Cerebellar nuclear complex (tissue), 1 donor: ENCODE measurements at places on chromosomes 6 and 20.

- DNase-seq: no peak
Observed at GRCh38 chr6:1310628-1311399, 1.1 kb upstream of the FOXQ1 start.

DNA sequence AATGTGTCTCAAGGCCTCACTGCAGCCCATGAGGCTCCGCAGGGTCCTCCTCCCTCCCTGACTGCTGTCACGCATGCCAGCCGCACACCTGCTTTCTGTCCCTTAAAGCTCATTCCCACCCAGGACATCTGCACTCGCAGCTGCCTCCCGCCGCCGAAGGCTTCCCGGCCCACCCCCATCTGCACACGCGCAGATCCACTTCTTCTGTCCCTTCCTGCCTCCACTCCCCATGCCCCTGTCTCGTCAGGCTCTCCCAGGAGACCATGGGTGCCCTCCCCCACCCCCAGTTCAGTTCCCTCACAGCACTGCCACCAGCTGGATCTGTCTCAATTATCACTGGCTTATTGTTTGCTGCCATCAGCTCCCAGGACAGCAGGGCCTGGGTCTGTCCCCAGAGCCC lies 63.0 kb downstream of the RIPOR3 start:
- DNase-seq: no peak

- no peak for DNase-seq
Observed at GRCh38 chr6:19070520-19070919, 683.4 kb downstream of the RNF144B start.

DNA sequence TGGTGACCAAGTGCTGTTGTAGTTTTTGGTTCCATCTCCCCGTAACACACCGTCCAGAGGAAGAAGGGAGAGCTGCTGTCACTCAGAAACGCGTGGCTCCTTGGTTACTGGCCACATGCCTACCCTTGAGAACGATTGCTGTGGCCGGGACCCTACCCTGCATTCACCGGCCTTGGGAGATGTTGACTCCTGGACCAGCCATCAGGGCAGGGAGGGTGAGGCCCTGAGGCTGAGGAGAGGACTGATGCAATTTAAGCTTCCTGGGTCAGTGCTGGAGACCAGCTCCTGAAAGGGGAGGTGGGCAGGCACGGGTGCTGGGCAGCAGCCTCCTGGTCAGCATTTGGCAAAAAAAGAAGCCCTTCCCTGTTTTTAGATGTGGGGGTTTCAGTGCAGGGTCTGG lies 31.5 kb downstream of the ERMARD start:
- DNase-seq: no peak

DNA sequence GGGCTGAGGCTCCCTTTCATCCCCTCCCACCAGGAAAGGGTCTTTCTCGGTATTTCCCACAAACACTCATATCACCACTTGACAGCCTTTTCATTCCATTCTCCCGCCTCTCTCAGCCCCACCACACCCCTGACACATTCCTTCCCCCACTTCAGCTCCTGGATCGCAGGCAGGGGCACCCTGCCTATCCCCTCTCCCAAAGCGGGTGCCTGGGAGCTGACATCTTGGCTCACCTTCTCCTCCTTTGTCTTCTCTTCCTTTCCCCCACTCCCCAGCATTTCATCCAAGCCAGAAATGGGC lies 10.2 kb upstream of the VEGFA start:
- DNase-seq: no peak

GRCh38 chr20:58352468-58352867 lies 36.6 kb upstream of the VAPB start:
- no peak for DNase-seq

DNA sequence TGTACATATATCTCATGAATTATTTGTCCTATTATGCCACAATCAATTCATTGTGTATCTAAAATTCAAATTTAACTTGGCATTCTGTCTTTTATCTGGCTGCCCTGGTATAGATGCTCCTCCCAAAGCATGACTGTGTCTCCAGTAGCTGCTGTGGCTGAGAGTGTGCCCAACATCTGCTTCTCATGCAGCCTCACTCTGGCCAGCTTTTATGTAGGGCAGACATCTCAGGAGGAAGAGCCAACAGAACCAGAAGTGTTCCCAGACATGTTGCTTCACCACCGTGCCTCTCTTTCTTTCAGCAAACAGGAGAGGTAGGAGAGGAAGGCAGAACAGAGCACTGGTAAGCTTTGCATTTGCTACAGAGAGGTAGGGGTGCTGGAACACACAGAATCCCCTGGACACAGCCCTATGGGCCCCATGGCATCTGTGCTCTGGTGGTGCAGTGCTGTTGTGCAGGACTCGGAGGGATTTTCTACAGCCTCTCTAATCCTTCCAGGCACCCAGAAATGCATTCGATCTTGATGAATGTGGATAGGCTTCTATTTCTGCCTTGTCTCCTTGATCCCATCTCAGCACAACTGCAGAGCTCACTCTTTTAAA lies 637.1 kb downstream of the UTRN start:
- DNase-seq: no peak

GRCh38 chr20:63009045-63009961 lies 2.5 kb upstream of the BHLHE23 start:
- DNase-seq: no peak

- no peak for DNase-seq
Observed at GRCh38 chr20:60046011-60046413, 87.8 kb downstream of the CDH26 start.

DNA sequence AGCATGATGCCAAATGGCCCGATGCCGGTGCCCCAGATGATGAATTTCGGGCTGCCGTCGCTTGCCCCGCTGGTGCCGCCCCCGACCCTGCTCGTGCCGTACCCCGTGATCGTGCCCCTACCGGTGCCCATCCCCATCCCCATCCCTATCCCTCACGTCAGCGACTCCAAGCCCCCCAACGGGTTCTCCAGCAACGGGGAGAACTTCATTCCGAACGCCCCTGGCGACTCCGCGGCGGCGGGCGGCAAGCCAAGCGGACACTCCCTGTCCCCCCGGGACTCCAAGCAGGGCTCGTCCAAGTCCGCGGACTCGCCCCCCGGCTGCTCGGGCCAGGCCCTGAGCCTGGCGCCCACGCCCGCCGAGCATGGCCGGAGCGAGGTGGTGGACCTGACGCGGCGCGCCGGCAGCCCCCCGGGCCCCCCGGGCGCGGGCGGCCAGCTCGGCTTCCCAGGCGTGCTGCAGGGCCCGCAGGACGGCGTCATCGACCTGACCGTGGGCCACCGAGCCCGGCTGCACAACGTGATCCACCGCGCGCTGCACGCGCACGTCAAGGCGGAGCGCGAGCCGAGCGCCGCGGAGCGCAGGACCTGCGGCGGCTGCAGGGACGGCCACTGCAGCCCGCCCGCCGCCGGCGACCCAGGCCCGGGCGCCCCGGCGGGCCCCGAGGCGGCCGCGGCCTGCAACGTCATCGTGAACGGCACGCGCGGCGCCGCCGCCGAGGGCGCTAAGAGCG lies 144.6 kb downstream of the SOBP start:
- DNase-seq: no peak

DNA sequence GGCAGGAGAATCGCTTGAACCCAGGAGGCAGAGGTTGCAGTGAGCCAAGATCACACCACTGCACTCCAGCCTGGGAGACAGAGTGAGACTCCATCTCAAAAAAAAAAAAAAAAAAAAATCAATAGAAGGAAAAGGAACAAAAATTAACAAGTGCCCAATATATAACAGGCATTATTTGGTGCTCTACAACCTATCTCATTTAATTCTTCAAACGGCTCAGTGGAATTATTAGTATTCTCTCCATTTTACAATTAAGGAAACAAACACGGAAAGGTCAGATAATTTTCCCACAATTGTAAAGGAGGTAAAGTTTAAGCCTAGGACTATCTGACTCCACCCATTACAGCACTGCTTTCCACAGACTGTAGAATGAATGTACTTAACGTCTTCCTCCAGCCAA lies 19.8 kb downstream of the CCNC start:
- DNase-seq: no peak

- no peak for DNase-seq
Observed at GRCh38 chr20:49563015-49563980, 4.6 kb downstream of the PTGIS start.

- DNase-seq: no peak
Observed at GRCh38 chr6:139406577-139407343, 32.3 kb upstream of the CITED2 start.

GRCh38 chr6:83198486-83199172 lies 5.5 kb downstream of the RWDD2A start:
- DNase-seq: no peak

GRCh38 chr6:140824595-140824994 lies 1308.1 kb upstream of the GJE1 start:
- DNase-seq: no peak

DNA sequence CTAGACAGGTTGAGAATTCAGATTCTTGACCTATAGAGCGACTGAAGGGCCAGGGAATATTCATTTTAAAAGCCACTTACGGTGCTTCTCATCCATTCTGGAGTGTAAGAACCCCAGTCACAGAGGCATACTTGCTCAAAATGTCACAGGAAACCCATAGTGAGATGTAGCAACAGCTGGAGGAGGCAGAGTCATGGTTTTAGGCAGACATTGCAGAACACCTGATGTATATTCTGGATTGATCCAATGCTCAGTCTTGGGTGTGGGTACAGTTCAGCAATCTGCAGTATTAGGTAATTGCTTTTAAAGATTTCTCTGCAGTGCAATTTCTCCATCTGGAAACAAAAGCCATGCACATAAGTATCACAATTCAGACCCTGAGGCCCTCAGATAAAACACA lies 137.4 kb upstream of the SLC22A23 start:
- DNase-seq: no peak

DNA sequence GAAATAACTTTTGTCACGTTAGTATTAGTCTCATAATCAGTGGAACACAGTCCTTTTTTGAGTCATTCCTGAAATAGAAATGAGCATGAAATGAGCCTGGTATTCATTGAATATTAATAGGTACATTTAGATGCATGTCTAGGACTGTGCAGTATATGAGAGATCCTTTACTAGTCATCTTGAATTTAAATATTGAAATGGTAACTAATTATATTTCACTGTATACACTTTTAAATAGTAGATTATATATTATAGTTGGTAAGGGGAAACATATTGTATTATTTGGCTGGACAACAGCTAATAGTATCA lies 59.4 kb downstream of the RSPO3 start:
- no peak for DNase-seq

GRCh38 chr6:90000864-90001731 lies 106.8 kb downstream of the GJA10 start:
- DNase-seq: no peak

DNA sequence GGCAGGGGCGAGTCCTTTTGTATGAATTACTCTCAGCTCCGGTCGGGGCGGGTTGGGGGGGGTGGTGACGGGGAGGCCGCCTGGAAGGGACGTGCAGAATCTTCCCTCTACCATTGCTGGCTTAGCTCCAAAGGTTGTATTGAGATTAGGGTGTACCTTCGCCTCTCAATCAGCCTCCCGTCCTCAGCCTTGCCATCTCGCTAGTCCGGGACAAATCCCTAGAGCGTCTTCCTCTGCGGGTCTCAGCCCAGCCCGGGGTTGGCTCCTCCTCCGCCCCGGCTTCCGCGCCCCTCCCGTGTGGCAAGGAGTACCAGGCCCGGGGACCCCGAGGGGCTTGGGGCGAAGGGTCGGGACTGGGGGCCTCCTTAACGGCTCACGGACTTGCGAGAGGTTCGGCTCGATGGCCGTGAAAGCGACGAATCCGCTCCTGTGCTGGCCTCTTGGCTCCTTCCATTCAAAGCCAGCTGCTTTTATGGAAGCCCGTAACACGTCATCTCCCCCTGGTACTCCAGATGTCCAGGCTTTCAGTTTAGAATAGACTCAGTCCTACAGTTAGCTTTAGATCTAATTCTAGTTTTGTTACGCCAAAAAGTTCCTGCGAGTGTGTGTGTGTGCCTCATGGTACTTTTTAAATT lies 636 bp upstream of the EEF1A1 start:
- no peak for DNase-seq

GRCh38 chr6:144298194-144298593 lies 13.1 kb downstream of the UTRN start:
- no peak for DNase-seq

GRCh38 chr6:78909391-78909790 lies 42.0 kb downstream of the IRAK1BP1 start:
- no peak for DNase-seq

DNA sequence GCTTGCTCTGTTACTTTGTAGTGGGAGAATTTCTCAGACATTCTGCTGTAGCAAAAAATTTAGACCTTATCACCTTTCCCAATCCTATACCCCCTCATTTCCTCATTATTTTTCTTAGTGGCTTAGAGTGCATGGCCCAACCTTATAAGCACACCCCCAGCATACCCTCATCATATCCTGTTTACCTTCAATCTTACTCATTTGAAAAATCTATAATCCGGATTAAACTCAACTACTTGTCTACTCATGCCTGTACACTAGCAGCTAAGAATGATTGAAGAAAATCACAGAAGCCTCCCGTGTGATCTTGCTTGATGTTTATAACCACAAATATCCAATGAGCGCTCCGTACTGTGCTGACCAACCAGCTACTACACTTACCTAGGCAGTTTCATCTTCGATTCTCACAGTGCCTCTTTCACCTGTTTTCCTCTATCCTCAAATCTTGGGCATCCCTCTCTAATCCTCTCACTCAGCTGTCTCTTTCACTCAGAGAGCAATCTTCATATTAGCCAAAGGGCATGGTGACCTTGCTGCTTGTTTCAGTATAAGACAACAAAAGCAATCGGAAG lies 36.6 kb downstream of the AIG1 start:
- DNase-seq: no peak

- DNase-seq: no peak
Observed at GRCh38 chr6:153125032-153125431, 6.0 kb downstream of the RGS17 start.

- DNase-seq: no peak
Observed at GRCh38 chr6:155440398-155441111, 15.1 kb downstream of the NOX3 start.

DNA sequence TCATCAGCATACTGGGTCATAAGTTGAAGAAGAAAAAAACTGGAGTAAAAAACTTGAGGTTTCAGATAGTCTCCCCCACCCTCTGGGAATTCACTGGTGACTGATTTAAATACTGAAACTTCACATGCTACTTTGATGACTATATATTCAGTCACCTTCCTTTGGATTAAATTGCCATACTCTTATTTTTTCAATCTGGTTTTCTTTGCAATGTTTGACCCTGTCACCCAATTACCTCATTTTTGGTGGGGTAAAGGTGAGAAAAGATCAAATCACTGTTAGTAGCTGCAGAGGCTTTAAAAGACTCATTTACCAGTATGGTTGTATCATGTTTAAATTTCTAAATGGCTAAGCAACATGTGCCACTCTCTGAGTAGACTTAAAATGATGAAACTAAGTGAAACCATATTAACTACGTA lies 862.7 kb upstream of the FLRT3 start:
- DNase-seq: no peak

DNA sequence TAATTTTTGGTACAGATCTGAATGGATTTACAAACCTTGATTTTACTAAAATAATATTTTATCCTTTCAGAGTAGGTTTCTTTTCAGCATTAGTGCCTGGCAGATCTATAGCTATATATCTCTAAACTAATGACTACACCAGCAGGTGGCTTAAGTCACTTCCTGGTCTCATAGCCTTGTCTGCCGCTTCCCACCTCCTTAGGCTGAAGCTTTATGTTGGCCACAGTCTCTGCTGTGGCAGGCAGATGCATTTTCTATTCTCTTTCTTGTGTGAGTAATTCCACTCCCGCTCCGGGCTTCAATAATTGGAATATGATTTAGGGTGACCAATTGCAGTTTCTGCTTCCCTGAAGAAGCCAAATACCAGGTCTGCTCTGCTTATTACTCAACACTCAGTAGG lies 226.8 kb upstream of the HS3ST5 start:
- no peak for DNase-seq
